ENCODE measurements at places on chromosomes 13 and 19.

- DNase-seq = no peak
Measured at GRCh38 chr19:13169769-13170168, 19.6 kb downstream of the IER2 start.

GRCh38 chr19:48094129-48094854 is 16.3 kb downstream of the PLA2G4C start:
- no peak for DNase-seq

- no peak for DNase-seq
Measured at GRCh38 chr19:47429140-47429793, 9.9 kb upstream of the MEIS3 start.

- DNase-seq = no peak
Measured at GRCh38 chr13:75744127-75744526, 108.0 kb downstream of the LMO7 start.

Data from BJ (cell line).